ENCODE measurements at places on chromosomes 1 and 21.
A peak's percentile ranks its signal among the peaks of the same experiment; 100 is the strongest.

GRCh38 chr1:11158720-11159321 is 30.3 kb upstream of the ANGPTL7 start:
- peak; percentile 85 for DNase-seq

DNA sequence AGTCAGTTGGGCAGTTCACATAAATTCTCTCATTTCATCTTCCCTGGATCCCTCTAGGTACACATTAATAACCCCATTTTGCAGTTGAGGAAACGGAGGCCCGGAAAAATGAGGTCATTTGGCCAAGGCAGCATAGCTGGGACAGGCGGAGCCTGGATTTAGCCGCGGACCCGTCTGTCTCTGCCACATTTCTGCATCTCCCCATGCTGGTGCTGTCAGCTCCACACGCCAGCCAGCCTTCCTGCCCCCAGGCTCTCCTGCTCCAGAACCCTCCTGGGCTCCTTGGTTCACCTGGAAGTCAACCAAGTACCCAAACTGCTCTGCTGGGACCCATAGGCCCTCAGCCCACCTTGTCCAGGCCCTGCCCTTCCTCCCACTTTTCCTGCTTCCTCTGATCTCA is 7.6 kb downstream of the FOXO6 start:
- DNase-seq = no peak

DNA sequence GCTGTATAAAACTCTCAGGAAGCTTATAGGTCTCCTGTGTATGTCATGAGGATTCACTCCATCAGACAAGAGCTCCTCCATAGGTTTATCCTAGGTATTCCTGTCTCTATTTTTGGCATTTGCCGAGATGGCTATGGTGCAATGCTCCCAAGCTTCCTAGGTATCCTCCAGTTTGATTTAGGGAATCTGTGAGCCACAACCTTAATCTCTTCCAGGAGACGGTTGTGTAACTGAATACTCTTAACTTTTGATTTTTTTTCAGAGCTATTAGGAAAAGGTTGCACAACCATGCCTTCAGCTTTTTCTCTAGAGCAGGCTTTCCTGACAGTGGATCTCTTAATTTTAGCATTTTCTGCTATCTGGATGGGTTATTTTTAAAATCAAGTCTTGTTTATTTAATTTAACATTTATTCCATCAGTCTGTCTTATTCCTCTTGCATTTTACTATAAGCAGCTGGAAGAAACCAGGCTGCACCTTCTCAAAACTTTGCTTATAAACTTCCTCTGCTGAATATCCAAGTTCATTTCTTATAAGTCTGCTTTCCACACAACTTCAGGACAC is 69.4 kb upstream of the BACE2 start:
- no peak for DNase-seq

- peak; percentile 79 for DNase-seq
Observed at GRCh38 chr21:38773099-38774061, 32.3 kb upstream of the ETS2 start.

DNA sequence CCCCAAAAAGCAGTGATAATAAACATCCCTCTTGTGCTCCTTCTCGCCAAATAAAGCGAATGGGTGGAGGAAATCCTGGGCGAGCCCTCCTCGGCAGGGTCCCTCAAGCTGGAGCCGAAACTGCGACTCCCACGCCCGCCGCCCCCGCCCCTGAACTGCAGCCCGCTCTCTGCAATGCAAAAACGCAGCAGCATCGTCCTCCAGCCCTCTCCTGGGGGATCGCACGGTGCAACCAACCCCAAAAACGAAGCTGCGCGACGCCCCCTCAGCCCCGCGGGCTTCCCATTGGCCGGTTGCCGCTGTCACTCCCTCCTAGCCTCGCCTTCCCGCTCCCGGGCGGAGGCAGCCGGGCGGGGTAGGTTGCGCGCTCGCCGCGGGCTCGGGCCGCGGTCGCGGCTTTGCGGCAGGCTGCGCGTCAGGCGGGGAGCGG is at the start of gene TMCC2:
TSS of gene TMCC2 (plus strand) at position 363 of the 430 bp plus-strand sequence. CDS start 619 bp downstream, outside the sequence.
- peak; percentile 82 for DNase-seq

- no peak for DNase-seq
Observed at GRCh38 chr1:61389926-61390845, 307.8 kb downstream of the NFIA start.

- DNase-seq = no peak
Observed at GRCh38 chr1:112628516-112628915, 8.9 kb downstream of the CAPZA1 start.

DNA sequence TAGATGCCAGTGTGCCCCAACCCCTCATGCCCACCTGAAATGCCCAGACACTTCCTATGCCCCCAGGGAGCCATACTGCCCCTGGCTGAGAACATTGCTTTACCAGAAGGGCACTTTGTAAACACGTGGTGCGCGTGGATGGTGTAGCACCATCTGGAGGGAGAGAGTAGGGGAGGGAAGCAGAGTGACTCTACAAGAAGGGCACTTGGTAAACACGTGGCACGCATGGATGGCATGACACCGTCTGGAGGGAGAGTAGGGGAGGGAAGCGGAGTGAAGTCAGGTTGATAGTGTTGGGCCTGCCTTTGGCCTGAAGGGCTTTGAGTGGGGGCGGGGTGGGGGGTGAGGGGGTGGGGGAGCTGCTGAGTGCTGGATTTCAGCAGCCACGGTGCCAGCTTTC is 324.0 kb upstream of the VAMP3 start:
- no peak for DNase-seq

- DNase-seq = no peak
Observed at GRCh38 chr1:11842154-11843041, 5.2 kb downstream of the NPPA start.

- no peak for DNase-seq
Observed at GRCh38 chr1:29356663-29357062, 120.3 kb downstream of the PTPRU start.

GRCh38 chr1:61403679-61404596 is 321.0 kb downstream of the TM2D1 start:
- no peak for DNase-seq

GRCh38 chr1:245645406-245645805 is 490.6 kb downstream of the KIF26B start:
- no peak for DNase-seq

GRCh38 chr1:235929216-235929615 is 62.5 kb upstream of the LYST start:
- DNase-seq = no peak

DNA sequence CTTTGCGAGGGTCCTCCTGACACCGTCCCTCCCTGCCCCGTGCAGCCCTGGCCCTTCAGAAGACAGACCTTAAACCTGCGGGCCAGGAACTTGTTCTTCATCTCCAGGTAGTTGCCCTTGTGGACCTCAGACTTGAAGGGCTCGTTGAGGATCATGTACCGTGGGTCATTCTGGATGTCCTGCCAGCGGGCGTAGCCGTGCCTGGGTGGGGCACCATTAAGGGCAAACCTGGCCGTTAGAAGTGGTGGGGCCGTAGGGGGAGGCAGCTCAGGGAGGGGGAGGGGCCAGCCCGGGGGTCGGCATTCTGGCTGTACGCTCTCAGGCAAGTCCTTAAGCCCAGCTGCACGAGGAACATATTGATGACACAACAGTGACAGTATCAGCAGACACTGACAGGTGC is 64.6 kb downstream of the KCNAB2 start:
- DNase-seq = no peak

DNA sequence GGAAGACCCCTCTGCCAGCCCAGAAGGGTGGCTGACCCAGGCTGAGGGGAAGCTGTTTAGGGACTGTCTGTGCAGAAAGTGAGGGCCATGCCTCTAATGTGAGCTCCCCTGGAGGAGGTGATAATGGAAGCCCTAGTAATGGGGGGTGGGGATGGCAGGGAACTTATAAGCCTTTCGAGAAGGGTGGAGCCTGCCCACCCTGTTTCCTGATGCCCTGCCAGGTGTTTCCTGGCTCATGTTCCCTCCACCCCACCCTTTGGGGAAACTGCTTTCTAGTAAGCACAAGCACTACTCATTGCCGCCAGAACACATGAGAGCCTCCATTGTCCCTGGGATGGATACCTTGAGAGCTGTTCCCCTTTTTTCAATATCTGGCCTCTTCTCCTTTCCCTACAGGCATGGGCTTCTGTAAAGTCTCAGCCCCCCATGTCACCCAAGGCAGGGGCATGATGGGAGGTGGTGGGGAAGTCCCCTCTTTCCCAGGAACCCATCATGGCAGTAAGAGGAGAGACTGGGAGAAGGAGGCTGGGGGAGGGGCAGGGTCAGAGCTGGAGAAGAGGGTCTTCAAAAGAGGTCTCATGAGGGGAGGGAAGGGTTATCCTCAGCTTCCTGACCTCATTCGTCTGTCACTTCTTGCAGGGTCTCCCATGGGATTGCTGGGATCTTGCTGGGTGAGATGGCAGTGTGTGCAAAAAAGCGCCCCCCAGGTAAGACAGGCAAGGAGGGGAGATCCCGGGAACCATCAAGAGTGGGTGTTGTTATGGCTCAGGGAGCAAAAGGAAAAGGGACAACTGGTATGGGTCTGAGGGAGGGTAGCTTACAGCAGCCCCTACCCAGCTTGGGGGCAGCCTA is 2.4 kb downstream of the ATP8B2 start:
- DNase-seq = no peak

DNA sequence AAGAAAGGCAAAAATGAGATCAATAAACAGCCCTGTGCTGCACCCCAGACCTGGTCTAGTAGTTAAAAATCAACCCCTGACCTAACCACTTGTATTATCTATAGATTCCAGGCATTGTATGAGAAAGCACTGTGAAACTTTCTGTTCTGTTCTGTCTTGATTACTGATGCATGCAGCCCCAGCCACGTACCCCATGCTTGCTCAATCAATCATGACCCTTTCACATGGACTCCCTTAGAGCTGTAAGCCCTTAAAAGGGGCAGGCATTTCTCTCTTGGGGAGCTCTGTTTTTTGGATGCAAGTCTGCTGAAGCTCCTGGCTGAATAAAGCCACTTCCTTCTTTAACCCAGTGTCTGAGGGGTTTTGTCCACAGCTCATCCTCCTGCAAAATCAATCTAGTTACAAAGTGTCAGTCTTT is 24.2 kb upstream of the CD34 start:
- no peak for DNase-seq

- no peak for DNase-seq
Observed at GRCh38 chr1:160342526-160342925, 524 bp downstream of the COPA start.

DNA sequence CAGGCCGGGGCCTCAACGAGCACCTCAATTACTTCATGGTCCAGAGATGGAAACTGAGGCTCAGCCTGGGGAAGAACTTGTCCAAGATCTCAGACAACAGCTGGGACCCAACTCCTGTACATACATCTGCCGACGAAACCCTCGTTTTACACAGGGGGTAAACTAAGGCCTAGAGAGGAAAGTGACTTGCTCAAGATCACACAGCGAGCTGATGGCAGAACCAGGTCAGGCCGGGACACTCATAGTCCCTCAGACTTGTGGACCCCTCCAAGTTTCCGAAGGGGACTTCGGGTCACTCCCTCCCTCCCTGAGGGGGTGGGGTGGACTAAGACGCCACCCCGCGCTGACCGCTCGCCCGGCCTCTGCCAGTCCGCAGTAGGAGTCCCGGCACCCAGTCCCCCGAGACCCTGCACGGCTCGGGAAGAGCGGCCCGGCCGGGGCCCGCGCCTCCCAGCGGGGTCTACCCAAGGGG is 430 bp downstream of the WASF2 start:
- no peak for DNase-seq

DNA sequence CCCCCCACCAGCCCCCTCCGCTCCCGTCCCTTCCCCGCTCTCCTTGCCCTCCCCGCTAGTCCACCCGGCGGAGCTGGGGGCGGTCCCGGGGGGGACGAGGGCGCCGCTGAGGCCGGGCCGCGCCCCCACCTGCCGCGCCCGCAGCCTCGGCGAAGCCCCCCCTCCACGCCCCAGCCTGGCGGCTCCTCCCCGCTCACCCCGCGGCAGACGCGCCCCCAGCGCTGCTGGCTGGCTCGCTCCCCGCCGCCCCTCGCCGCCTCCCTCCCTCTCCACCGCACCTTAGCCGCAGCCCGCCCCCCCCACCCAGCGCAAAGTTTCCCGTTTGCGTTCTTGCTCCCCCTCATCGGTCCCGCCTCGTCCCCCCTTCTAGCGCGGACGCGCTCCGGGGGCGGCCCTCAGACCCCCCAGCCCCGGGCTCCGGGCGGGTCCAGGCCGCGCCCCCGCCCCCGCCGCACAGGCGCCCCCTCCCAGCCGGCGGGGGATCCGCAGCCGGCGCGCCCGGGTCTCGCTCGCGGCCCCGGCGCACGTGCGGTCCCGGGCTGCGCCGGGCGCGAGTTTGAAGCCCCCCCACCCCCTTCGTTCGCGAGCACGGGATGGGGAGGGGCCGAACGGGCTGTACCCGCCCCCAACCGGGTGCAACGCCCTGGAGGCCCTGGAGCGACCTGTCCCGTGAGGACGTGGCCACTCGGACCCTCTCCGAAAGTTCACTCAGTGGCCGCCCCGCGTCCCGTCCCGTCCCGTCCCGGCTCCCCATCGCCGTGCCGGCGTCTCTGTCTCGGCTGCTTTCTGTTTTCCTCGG is 623 bp downstream of the PTPRF start:
- no peak for DNase-seq

GRCh38 chr21:17388226-17388625 is 124.6 kb upstream of the CXADR start:
- DNase-seq = no peak

GRCh38 chr1:32361308-32361673 is 994 bp downstream of the FAM229A start:
- no peak for DNase-seq

GRCh38 chr1:49240709-49241221 is 464.1 kb upstream of the BEND5 start:
- DNase-seq = no peak

- DNase-seq = no peak
Observed at GRCh38 chr1:1325288-1326074, 879 bp downstream of the CPTP start.

GRCh38 chr1:5959667-5960230 is 32.5 kb downstream of the NPHP4 start:
- no peak for DNase-seq
